ENCODE measurements at places on chromosomes 5 and 9.

- DNase-seq = no peak
Measured at GRCh38 chr5:74355041-74355824, 285.3 kb downstream of the ENC1 start.

DNA sequence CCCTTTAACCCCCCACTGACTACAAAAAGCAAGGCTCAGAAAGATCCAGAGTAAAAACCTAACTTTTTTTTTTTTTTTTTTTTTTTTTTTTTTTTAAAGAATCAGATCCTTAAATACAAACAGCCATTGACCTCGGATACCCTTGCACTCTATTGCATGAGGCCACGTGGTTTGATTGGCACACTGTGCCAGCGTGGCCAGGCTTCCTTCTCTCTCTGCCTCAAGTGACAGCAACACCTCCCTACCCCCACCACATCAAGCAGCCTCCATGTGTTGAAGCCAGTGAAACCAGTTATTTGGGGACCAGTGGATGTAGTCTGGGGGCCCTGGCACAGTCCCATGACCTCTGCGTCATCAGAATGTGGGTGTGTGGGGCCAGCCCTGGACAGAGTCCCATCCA is 71.4 kb downstream of the OTULIN start:
- DNase-seq = no peak

DNA sequence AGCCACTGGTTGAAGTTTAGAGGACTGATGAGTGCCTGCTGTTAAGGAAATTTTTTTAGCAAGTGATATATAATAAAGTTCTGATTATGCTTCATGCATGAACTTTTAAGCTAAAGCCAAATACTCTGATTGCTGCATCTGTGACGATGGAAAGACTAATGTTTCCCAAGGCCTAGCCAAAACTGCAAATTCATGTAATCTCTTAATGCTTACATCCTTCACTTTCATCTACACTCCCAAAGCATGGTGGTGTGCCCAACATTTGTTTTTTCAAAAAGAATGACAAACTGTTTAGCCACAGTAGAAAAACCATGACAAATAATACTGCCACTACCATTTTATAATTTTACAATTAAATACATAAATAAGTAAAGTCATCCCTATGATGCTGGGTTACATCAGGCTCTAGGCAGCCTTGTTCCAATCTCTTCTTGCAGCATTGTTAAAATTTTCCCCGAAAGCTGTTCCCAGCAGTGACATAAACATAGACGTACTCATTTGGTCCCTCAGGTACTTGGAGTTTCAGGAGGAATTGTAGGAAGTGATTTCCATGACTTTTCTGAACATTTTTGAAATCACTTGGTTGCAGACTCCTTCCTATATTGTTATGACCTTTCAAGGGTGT is 625.3 kb upstream of the DMAC1 start:
- no peak for DNase-seq

DNA sequence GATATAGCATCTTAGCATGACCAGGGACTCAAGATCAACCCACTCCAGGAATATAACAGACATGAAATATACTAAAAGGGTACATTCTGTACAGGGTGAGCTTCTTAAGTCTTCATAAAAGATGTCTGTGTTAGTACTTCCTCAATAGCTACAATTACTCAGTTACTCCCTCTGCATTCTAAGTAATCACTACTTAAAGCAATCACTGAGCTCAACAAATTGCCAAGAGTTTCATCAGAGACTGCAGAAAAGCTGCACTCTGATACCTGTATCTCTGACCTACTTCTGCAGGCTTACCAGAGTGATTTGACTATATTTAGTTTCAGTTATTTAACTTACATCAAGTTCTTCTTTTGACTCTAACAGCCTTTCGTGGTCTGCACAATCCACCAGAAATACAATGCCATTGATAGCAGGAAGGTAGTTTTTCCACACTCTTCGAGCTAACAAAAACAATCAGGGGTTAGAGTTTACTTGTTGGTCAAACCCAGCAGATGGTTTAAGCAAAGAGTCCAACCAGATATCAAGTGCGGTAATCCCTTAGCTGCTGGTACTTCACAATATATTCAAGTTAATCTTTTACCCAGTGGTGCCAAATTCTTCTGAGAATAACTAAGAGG is 23.3 kb downstream of the SAR1B start:
- DNase-seq = no peak

DNA sequence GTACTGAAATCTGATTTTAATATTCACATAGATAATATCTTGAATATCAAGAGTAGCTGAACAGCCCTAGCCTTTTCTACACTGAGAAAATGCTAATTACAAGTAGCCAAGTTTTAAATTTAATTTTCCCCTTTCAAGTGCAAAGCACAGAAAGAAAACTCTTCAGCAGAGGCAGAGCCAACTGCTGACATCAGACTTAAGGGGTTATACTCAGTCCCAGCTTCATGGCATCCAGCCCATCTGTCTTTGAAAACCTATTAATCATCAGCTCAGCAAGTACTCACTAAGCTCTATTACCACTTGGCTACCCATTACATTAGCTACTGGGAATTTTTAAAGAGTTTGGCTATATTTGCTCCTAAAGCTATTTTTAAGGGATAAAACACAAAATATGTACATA is 220.5 kb downstream of the SLC12A2 start:
- no peak for DNase-seq

- no peak for DNase-seq
Measured at GRCh38 chr9:76799473-76799872, 35.2 kb downstream of the PCA3 start.

- DNase-seq = no peak
Measured at GRCh38 chr5:78699552-78700153, 51.1 kb upstream of the LHFPL2 start.

DNA sequence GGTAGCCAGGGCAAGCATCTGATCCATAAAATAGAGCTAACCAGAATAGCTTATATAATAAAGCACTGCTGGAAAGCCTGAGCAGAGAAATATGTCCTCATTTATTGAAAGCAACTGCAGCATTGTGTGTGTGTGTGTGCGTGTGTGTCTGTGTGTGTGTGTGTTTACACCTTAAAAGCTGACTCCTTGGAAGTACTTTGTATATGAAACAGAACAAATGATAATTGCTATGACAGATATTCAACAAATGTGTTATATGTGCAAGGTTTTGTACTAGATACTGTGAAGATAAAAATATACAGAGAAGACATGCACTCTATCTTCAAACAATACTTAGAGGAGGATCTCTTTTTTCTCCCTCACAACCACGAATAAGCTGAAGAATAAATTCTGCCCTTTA is 22.0 kb upstream of the IFNE start:
- DNase-seq = no peak

- DNase-seq = no peak
Measured at GRCh38 chr9:16241231-16241630, 629.2 kb downstream of the BNC2 start.

DNA sequence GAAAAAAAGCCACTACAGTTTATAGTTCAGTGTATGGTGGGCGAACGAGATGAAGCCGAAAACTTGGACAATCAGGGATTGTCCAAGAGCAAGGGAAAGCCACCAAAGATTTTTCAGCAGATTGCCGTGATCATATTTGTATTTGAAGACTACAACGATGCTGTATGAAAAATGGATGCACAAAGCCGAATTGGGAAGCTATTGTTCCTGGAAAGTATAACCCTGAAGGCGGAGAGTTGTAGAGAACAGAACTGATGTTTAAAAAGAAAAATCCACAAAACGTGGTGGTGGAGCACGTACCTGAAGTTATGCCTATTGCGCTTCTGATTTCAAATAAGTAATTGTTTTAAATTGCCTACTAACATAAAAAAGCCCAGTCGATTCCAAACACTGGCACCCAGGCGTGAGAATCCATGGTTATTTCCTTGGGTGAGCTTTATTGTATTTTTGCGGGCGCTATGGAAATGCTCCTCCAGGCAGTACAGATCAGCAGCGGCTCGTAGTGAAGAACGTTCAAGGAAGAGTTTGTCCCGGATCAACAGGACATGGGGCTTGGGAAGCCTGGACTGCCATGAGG is 772 bp upstream of the TARS1 start:
- DNase-seq = no peak

- DNase-seq = no peak
Measured at GRCh38 chr5:147208134-147208533, 26.7 kb upstream of the STK32A start.

- DNase-seq = no peak
Measured at GRCh38 chr9:94920420-94921091, 194.1 kb downstream of the AOPEP start.

DNA sequence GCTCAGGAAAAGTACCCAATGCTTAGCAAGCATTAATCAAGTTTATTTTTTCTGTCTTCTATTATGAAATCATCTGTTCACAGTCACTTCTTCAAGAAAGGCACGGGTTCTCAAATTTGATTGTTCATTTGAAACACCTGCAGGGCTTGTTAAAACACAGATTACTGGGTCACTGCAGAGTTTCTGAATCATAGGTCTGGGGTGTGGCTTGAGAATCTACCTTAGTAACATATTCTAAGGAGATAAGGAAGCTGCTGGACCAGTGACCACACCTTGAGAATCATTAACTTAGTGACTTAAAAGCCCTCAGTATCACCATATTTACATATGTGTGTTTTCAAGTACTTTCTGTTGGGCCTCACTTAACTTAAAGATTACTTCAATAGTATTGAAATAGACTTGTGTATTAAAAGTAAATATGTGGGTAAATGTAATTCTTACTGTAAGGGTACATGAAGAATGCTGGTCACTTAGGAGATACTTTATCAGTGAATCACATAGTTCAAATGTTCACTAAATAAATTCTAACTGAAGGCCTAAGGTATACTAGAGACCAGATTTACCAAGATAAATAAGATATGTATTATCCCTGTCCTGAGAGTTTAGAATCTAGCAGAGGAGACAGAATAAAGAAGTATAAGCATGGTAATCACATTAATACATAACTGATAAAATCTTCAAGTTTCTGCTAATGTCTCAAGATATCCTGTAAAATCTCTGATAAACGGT is 1342.1 kb upstream of the C9orf72 start:
- no peak for DNase-seq

DNA sequence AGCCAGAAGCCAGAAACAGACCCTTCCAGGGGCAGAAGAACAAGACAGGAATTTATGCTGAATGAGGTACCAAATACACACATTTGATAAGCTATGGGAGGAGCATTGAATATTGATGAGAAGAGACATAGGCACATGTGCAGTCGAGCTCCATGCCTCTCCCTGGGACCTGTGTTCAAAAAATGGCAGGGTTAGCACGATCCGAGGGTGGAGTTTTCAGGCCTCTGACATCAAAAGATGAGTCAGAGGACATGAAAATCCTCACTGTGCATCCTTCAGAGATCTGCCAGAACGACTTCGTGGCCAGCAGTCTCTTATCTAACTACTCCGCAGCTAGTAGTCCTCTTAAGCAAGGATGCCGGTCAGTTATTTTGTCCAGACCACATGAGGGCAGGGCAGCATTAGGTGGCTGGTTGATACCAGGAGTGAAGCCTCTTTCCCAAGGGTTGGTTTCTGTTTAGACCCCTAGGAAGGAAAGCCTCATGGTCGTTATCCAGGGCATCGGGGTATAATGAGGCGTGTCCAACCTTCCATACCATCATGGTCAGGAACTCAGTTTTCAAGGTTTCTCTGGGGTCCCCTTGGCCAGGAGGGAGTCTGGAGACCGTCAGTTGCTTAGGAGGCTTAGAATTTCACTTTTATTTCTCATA is 11.6 kb upstream of the CMBL start:
- no peak for DNase-seq

- DNase-seq = no peak
Measured at GRCh38 chr5:109944461-109944860, 254.7 kb downstream of the MAN2A1 start.

- DNase-seq = no peak
Measured at GRCh38 chr5:179802950-179803562, 3.6 kb downstream of the MGAT4B start.

- no peak for DNase-seq
Measured at GRCh38 chr9:129483415-129484351, 137.2 kb downstream of the C9orf50 start.

- no peak for DNase-seq
Measured at GRCh38 chr5:160657622-160658458, 194.2 kb downstream of the ATP10B start.

GRCh38 chr5:93257616-93258015 is 323.4 kb downstream of the NR2F1-AS1 start:
- no peak for DNase-seq

DNA sequence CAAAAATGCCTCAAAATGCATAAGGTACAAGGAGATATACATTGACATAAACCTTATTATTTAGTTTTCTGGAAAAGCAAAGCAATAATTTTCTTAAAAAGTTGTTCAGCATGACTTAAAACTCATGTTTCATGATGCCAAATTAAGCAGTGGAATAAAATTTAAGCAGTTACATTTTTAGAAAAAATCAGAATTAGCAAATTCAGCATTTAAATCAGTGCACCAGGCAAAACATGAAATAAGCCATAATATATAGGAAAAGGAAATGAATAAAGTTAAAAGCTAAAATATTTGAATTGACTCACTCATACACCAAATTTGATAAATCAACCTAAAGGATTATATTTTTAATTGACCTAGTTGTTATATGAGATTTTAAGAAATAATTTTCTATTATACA is 795.1 kb upstream of the CDH6 start:
- DNase-seq = no peak

DNA sequence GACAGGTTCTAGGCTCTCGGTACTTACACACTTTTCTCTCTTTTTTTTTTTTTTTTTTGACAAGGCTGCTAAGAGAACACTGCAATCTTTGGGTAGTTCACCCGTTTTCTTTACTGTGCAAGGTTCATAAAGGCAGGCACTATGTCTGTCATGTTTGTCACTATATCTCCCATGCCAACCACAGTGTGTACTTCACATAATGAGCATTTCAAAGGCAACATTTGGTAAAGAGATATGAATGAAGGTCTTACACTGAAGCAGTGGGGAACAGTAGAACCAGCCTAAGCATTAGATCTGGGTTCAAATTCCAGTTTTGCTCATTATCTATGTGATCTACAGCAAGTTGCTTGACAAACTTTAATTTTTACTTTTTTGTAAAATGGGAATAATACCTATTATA is 1.5 kb upstream of the HMGCR start:
- DNase-seq = no peak

DNA sequence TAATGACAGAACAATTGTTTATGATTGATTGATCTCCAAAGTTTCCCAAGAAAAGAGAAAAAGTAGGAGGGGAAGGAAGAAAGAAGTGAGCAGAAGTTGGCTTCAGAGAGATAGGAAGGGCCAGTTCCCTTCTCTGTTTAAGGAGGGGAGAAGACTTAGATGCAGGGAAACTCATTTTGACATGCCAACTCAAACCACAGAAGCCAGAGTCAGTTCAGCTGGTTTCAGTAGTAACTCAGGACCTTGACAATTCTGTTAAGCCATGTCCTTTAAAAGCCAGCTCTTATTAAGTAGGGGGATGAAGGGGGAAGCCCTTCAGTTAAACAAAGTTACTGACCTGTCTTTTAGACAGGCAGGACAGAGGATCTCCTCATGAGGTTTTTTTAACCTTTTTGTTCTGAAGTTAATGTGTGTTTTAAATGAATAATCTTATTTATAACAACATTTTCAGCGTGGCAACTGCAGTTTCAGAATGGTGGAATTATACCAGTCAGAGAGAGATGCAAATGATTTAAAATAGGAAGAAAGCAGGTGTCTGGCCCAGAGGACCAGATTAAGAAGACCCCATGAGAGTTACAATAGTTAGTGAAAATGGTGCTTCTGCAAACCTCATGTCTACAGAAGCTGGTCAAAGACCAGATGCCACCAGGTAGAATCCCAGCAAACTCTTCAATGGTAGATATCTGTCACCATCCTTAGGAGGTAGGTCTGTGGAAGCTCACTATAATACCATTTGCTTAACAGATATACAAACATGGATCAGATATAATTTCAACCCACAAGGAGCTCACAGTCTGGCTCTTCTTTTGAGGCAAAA is 29.3 kb upstream of the ABL1 start:
- no peak for DNase-seq

Data from stimulated activated CD4-positive, alpha-beta T cell treated with anti-CD3 and anti-CD28 coated beads, Interleukin-15, amount 100 ng/mL, for 48 hours (primary cell).